Activated CD4-positive, alpha-beta memory T cell treated with anti-CD3 and anti-CD28 coated beads, Interleukin-2, amount 10 ng/mL, durations not matched to agents 7 days and 5 days (primary cell): ENCODE measurements at places on chromosomes 11 and 22.

DNA sequence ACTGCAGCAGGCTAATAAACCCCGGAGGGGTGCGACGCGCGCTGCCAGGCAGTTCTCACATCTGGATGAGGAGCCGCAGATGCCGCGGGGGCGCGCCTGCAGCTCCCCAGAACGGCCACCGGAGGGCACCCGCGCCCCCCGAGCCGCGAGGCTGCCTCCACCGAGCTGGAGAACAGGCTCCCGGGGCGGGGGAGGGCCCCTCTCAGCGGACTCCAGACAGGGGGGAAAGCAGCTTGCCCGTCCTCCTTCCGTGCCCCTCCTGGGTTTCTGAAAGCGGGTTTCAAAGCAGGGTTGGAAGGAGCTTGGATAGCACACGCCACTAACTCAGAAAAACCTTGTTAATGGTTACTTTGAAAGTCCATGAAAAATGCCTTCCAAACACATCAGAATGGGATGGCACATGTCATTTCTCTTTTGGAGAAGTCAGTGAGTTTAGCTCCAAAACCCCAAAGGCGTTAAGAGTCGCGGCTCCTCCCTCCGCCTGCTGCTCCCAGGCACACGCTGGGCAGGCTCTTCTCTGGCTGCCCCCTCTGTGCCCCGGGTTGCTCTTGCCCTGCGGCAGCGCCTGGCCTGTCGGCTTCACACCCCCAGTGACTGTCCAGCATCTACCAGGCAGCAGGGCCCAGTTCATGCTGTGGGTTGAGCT is 317.8 kb downstream of the NTM start:
- peak; percentile 37 for DNase-seq

DNA sequence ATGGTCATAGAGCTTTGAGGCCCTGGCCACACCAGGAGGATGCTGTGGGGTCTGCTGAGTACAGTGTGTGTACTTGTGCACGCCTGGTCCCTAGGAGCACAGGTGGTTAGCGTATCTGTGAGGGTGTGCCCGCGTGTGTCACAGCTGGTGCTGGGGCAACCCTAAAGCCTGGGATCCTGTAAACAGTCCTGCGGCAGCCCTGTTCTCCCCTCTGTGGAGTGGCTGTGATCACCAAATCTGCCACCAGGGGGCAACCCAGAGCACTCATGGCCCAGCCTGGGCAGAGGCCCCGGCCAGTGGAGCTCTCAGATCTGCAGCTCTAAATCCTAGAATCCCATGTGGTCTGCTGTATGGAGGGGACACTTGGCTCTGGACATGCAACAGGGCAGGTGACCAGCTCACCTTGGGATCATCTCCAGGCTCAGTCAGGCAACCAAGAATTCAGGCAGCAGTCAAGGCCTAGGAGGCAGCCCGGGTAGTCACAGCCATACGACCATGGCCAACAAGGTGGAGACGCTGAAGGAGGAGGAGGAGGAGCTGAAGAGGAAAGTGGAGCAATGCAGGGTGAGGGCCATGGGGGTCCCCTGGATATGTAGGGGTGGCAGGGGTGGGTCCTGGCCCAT is 3.9 kb downstream of the SH3BP1 start:
- peak; percentile 88 for DNase-seq

DNA sequence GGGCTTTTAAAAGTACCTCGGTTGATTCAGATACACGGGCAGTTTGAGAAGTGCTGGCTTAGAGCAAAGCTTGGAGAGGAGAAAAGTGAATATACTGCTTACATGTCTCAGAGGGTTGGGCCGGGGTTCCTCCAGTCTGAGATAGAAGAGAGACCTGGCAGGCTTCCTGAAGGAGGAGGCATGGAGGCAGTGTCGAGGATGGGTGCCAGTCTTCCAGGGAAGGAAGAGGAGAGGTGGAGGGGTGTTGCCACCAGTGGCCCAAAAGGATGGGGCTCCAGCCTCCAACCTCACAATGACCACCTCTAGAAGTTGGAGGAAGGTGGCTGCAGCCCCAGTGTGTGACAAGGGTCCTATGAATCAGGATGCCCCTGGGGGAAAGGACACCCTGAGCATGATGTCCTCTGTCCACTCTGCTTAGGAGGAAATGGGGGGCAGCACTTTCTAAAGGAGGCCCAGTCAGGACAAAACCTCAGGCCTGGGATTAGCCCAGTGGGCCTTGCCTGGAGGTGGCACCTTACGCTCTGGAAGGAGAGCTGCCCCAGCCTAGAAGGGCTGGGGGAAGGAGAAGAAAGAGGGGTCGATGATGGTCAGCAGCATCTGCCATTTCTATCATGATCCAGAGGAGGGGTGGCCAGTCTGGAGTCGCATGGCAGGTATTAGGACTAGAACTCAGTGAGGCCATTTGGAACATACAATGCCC is 65.2 kb downstream of the CD82 start:
- DNase-seq = no peak

GRCh38 chr22:24190159-24190540 is 8.9 kb downstream of the SUSD2 start:
- no peak for DNase-seq

- no peak for DNase-seq
Observed at GRCh38 chr11:65661599-65662246, 993 bp downstream of the RELA start.

- DNase-seq = no peak
Observed at GRCh38 chr22:43226377-43227238, 39.7 kb upstream of the TTLL12 start.

GRCh38 chr11:95282291-95282751 is 51.3 kb upstream of the SESN3 start:
- DNase-seq = no peak

DNA sequence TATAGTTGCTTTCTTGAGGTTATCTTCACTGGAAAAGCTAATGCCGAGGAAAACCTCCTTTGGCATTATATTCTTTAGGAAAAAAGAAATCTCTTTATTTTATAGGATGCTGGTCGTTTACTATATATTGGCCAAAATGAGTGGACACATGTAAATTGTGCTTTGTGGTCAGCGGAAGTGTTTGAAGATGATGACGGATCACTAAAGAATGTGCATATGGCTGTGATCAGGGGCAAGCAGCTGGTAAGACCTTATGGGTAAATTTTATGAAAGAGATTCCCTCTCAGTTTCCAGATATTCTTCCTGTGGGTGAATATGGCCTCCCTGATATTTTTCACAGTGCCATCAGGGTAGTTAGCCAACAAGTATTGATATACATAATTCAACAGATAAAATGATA is 29.4 kb upstream of the TTC36 start:
- DNase-seq = no peak

DNA sequence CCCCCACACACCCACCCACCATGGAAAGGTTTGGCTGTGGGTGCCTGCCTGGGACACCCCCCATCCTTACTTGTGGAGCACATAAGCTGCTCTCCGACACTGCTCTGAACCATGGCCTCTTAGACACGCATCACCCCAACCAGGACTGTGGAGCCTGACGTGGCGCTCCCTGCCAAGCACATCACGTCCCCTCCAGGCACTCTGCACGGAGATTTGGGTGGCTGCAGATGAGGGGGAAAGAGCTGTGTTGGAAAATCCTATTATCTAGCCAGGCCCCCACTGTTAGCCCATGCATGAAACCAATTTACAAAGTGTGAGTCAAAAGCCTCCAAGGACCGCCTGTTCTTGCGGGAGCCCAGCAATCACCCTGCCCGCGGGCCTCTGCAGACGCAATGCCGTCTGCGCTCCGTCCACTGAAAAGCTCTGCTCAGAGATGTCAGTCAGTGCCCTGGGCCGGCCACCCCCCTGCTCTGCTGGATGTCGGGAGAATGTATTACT is 163.4 kb upstream of the NECTIN1 start:
- DNase-seq = no peak

DNA sequence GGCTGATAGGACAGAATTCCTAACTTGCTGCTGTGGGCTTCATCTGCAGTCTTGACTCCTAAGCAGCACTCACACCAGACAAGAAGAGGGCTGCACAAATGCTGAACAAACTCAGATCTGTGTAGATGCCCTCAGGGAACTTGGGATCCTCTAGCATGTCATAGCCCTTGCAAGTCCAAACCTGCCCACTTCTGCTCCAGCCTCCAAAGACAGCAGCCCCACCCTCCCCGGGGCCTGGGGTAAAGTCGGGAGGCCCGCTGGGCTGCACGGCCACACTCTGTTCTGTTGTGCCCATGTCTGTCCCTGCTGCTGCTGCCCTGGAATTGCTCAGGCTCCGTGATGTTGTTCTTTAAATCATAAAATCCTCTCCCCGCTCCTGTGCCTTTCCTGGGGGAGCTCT is 28.3 kb downstream of the DRD2 start:
- DNase-seq = no peak

GRCh38 chr22:45169591-45170466 is 6.1 kb downstream of the NUP50 start:
- peak; percentile 50 for DNase-seq

GRCh38 chr22:36086170-36086490 is 57.5 kb upstream of the RBFOX2 start:
- DNase-seq = no peak

DNA sequence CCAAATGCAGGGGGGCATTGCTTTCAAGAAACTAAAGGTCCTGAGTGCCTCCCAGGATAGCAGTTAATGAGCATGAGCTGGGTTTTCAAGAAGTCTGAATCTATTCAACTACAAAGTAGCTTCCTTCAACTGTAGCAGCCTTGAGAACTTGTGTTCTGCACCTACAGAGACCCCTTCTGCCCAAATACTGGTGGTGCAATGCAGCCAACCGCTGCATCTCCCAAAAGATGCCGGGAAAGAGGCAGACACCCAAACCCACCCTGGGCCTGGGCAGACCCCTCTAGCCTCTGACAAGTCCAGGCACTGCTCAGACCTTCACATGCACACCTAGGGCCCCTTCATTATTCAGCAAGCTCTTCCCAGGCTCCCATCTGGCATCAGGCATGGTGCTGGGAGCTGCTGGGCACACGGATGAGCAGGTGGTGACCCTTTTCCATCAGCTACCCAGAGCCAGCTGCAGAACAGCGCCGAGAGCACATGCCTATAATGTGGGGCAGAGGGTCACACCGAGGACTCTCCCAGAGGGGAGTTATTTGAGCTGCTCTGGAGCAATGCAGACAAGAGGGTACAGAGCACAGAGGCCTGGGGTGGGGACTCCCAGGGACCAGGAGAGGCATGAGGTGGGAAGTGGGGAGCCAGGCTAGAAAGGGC is 44.9 kb upstream of the ETS1 start:
- DNase-seq = peak; percentile 49

DNA sequence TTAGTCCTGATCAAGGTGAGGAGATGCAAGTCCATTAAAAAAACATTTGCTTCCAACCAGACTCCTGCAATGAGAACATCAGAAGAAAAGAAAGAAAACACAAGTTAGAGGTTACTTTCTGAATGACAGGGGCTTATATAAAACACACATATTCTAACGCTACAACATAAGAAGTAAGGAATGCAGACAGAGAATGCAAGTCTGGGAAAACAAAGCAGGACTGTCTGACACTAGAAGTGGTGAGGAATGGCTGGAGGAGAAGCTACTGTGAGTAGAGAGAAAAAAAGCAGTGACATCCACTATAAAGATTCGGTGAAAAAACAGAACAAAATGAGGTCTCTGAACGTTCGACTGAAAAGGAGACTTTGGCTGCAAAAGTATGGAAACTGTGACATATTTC is 12.3 kb downstream of the TMEM216 start:
- DNase-seq = no peak
